ENCODE measurements at places on chromosomes 1 and 21.

DNA sequence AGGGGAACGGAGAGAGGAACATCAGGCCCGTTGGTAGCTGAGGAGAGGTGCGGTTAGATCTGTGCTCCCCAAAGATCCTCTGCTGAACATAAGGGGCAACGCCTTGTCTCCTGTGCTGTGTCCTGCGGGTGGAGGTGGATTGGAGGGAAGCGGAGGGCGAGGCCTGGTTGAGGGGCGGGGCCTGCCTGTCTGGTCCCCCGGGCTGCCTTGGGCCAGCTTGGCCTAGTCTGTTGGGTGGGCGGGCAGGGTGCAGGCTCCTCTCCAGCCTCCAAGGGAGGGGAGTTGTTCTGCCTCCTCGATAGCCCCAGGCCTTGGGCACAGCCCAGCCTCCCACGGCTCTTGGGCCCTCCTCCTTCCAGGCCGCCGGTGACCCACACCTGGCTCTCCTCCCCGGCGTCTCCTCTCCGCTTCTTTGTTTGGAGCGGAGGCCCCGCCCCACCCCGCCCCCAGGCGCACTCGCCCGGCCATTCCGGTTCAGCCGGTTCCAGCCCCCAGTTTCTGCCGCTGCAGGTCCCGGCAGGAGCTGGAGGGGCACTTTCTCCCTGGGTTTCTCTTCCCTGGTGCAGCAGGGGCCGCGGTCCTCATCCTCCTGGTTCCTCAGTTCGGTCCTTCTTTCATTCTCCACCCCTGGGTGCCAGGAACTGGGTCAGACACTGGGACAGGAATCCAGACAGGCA, 19.4 kb downstream of the PTPRF start:
- no peak for DNase-seq

DNA sequence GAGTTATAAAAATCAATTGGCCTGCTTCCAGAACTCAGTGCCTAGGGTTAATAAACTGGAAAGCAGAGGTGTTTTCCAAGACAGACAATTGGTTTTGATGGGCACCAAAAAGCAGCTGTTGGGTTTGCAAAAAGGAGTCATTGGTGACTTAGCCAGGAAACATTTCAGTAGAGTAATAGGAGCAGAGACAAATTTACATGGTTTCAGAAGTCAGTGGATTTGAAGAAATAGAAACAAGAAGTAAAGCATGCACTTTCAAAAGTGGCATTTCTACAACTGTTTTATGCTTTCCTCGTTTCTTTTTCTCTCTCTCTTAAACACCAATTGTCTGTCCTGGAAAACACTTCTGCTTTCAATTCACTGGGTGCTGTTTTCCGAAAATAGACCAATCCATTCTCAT, 87.8 kb downstream of the GLUL start:
- DNase-seq, result no peak

- no peak for DNase-seq
Observed at GRCh38 chr1:201944002-201944401, 2.3 kb downstream of the LMOD1 start.

- no peak for DNase-seq
Observed at GRCh38 chr1:18932387-18932786, 24.1 kb downstream of the IFFO2 start.

DNA sequence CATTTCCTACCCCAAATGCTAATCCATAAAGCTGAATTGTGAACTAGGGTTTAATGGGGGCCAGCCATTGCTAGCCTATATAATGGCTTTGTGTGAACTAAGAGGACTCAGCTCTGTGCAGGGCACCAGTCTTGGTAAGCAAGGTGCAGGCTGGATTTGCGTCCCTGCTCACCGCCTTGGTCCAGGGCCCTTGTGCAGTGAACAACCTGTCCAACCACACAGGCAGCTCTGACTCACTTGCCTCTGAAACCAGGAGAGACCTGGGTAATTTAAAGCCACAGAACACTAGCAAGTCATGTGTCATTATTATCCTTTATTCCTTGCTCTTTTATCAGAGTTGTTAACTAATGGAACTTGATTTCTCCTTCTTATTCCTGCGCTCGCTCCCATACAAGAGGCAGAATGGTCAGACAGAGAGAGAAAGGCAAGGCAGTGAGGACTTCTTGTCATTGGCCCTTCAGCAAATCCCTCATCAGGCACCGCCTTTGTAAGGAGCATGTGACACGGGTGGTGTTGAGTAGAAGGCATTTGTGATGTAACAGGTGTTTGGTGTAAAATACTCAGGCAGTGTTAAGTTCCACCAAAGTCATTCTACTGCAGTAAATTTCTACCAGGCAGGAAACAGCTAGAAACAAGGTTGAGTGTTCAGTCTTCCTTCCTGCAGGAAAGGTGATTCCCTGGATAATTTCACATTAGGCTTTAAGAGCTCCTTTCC, 67.3 kb upstream of the OLIG2 start:
- no peak for DNase-seq

GRCh38 chr1:100699744-100700143, 19.8 kb upstream of the VCAM1 start:
- no peak for DNase-seq
